ENCODE measurements at places on chromosomes 1 and 21.

GRCh38 chr21:42459546-42460215 lies 36.3 kb downstream of the RSPH1 start:
- DNase-seq: no peak

DNA sequence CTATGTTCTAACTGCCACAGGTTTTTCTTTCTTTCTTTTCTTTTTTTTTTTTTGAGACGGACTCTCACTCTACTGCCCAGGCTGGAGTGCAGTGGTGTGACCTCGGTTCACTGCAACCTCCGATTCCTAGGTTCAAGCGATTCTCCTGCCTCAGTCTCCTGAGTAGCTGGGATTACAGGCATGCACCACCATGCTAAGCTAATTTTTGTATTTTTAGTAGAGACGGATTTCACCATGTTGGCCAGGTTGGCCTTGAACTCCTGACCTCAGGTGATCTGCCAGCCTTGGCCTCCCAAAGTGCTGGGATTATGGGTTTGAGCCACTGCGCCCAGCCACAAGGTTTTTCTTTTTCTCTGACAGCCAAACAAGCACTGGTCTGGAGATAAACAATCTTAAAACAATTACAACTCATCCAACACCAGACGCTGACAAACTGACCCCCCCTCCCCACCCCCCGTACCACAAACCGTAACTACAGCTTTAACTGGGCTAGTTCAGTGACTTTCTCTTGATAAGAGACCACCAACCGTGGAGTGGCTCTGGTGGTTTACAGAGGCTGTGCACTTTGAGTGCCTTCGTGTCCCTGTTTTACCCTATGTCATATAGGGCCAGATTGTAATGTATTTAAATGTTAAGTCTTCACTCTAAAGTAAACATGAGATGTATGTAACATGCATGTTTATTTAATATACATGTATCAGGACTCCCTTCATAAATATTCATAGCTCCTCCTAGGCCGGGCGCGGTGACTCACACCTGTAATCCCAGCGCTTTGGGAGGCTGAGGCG lies 19.5 kb upstream of the PUM1 start:
- DNase-seq: no peak

GRCh38 chr1:14842891-14843290 lies 244.4 kb downstream of the KAZN start:
- DNase-seq: no peak

- no peak for DNase-seq
These were observed 1.2 kb downstream of the KHDRBS1 start for GRCh38 chr1:32014948-32015273.

DNA sequence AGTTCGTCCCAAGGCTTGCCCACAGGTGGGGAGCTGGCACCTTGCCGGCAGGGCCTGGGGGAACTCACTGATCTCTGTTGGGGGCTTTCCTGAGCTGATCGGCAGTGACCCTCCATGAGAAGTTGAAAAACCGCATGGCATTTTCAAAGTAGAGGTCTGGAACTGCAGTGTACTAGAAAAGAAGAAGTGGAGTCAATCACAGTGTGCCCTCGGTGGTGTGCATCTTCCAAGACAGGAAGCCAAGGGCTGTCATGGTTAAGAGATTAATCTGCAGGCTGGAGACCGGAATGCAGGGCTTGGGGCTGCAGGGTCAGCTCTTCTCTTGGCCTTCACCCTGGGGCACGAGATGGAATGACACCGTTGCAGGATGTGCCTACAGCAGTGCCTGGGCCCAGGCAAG lies 56.8 kb downstream of the ECE1 start:
- no peak for DNase-seq

DNA sequence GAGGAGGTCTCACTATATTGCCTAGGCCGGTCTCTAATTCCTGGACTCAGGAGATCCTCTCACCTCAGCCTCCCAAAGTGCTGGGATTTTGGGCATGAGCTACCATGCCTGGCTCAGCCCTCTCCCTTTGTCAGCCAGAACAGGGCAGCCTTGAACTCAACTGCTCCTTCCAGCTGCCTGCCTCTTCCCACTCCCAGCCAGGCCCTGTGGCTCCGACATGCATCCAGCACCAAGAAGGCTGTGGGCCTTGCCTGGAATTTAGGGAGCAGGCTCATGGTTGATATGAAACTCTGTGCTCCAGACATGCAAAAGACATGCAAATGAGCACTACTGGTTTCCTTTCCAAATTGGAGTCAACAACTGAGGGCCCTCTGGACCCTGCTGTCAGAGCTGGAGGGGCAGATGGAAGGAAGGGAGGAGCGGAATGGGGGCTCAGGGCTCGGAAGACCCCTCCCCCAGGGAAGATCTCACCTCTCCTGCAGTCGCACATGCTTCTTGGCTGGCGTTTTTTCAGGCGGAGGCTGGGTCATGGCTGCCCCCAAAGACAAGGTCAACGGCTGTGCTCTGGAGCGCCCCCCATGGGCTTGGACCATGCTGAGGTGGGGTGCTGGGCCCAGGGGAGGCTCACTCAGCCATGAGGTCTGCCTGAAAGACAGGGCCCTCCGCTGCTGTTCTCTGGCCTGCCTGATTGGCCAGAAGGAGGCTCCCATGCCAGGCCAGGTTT lies 1.4 kb downstream of the PTPN7 start:
- DNase-seq: no peak

GRCh38 chr1:228548788-228549187 lies 61.6 kb downstream of the RNF187 start:
- DNase-seq: no peak

GRCh38 chr1:47841356-47841755 lies 155.8 kb downstream of the TRABD2B start:
- no peak for DNase-seq

DNA sequence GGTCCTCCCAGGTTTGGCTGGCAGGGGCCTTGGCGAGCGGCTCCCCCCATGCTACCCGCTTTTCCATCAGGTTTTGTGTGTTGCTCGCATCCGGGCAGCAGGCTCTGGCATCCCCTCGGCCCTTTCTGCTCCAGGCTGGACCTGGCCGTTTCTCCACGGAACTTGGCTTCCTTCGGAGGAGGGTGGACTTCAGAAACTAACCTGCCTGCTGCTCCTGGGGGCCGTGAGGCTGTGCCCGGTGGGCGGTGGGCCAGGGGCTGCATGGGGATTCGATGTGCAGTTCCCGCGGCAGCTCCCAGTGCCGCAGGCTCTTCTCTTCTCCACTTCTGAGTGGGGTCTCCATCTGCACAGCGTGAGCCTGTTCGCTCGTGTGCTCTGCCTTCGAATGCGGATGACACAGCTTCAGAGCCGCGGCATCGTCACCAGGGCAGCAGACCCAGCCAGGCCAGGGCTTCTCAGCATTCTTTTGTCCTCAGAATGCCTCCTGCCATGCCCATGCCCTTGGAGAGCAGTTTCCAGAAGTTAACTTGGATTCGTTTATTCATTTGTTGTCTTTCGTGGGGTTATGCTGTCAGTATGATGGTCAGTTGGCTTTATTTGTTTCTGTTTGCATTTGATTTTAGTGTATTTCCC lies 36.4 kb downstream of the PRKCZ start:
- no peak for DNase-seq

- no peak for DNase-seq
These were observed 94.2 kb downstream of the PRKAB2 start for GRCh38 chr1:147077936-147078605.

- DNase-seq: no peak
These were observed 138.3 kb downstream of the FOXD2 start for GRCh38 chr1:47575855-47576757.

- DNase-seq: no peak
These were observed 5.2 kb upstream of the OXCT2 start for GRCh38 chr1:39776400-39776713.

DNA sequence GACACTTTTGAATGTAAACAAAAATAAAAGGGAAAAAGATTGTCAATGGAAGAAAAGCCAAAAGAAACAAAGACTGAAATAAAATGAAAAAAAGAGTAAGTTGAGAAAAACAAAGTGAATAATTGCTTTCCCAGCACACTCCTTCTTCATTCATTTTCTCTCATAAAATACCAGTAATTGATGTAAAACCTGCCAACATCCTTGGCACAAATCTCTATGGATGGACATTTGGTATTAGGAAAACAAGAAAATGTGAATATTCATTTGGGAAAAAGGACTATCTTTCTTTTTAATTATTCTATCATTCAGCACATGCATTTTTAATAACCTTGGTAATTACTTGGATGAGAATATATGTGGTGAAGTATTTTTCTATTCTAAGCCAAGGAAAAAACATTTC lies 204.4 kb upstream of the TNR start:
- DNase-seq: no peak

- peak; percentile 56 for DNase-seq
These were observed 23.6 kb downstream of the GPA33 start for GRCh38 chr1:167066333-167067122.

- DNase-seq: no peak
These were observed 43.6 kb upstream of the TIAM1 start for GRCh38 chr21:31387560-31388186.

GRCh38 chr1:225694151-225694603 lies 41.3 kb upstream of the ENAH start:
- DNase-seq: no peak

GRCh38 chr1:12208764-12209494 lies 20.9 kb upstream of the VPS13D start:
- peak; percentile 81 for DNase-seq

GRCh38 chr1:88111816-88112215 lies 572.3 kb upstream of the PKN2 start:
- DNase-seq: no peak

DNA sequence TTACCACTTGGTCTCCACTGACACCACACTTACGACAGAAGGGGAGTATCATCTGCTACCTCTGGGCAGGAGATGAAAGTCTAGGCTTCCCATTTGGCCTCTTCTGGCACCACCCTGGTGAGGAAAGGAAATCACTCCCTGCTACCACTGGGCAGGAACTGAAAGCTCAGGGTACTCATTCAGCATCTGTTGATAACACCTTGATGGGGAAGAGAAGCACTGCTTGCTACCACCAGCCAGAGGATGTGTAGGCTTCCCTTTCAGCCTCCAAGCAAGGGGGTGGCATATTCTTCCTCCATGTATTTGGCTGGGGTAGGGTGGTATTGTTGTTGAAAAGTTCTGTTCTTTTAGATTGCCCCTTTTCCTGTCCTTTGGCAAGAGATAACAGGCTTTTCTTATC lies 115.0 kb downstream of the ACBD6 start:
- no peak for DNase-seq

GRCh38 chr1:15411593-15412137 lies 2.0 kb downstream of the EFHD2 start:
- DNase-seq: no peak

DNA sequence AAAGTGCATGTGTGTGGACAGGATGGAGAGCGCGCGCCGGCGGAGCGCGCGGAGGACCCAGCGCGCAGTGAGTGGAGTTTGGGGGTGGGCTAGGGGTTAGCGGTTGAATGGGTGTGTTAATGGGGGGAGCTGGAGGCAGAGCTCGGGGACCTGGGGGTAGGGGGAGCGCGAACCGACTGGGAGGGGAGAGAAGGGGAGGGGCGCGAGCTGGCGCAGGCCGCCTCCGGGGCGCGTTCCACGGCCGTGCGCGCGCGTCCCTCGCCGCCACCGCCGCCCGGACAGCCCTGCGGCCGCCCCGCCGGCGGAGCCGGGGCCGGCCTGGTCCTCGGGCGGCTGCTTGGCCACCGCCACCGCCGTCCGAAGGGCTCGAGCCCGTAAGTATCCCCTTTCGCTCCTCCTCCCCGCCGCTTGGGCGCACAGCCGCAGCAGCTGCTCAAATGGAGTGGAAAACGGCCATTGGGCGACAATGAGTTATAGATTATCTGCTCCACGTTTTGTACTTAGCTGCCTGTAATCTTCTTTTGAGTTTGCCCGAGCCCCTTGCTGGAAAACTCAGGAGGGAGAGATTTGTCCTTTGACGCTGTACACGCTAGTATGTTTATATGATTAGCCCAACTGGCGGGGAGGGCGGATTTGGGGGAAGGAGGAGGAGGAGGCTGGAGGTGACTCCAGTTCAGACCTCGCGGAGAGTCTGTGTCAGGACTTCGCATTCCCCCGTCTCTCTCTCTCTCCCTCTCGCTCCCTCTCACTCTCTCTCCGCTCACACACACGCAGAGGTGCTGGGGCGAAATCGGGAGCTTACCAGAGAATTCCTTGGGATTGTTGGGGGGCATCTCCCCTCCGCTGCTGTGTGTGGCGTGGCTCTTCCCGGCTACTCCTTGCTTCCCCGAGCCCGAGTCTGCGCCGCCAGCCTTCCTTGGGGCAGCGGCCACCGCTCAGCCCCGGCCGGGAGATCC lies at the start of gene ADGRL2:
Gene ADGRL2 (plus strand): TSS at position 240 of the 956 bp plus-strand sequence. CDS start 36,051 bp downstream, outside the sequence.
- no peak for DNase-seq

DNA sequence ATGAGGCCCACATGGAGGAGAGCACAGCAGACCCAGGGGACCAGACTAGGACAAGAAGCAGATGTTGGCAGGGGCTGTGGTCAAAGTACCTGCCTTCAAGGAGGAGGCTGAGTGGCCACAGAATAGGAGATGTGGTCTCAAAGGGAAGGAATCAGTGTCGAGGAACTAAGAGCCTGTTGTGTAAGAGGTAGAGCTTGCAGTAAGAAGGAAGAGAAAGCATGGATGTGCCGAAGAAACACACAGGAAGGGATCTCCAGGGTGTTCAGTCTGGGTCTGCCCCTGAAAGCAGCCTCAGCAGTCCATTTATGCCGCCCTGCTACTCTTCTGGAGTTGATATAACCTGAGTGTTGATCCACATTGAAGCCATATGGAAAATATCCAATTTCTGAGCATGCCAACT lies 83.9 kb downstream of the NID1 start:
- no peak for DNase-seq

DNA sequence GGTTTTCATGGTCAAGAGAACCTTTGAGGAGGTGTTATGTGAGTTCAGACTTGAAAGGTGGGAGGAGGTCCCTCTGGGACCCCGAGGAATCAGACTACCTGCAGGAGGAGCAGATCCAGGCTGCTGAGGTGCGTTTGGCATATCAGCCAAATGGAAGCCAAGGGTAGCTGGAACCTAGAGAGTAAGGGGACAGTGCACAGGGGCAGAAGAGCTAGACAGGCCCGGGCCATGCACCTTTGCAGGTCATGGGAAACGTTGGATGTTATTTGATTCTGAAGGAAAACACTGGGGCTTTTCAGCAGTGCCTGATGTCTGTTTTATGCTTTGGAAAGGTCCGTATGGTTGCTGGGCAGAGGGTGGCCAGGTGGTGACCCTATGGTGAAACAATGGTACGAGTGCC lies 169.2 kb downstream of the PGBD5 start:
- DNase-seq: no peak

GRCh38 chr1:41349361-41350054 lies 11.7 kb upstream of the FOXO6 start:
- DNase-seq: no peak

GRCh38 chr1:10796029-10796944 lies at the start of gene CASZ1:
TSS of gene CASZ1 (minus strand) at chr1:10796646. CDS start at chr1:10693889, 102,757 bp downstream.
- no peak for DNase-seq

DNA sequence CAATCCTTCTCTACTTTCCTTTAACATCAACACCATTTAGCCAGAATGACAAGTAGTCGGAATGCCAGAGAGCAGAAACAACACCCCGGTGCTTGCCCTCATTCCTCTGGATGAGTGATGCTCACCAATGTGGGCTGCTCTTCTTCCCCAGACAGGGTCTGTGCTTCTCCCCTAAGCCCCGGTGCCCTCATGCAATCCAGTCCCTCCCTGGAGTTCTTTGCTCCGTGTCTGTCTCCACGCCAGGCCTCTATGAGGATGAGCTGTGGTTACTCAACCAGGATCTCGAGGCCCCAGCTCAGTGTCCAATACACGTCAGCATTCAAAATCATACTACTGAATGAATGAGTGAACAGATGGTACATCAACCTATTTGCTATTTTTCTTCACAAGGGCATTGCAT lies 29.7 kb upstream of the PDE9A start:
- no peak for DNase-seq
